ENCODE measurements at places on chromosomes 6 and 20.

GRCh38 chr6:16564436-16564835 is 196.8 kb downstream of the ATXN1 start:
- DNase-seq, result no peak

DNA sequence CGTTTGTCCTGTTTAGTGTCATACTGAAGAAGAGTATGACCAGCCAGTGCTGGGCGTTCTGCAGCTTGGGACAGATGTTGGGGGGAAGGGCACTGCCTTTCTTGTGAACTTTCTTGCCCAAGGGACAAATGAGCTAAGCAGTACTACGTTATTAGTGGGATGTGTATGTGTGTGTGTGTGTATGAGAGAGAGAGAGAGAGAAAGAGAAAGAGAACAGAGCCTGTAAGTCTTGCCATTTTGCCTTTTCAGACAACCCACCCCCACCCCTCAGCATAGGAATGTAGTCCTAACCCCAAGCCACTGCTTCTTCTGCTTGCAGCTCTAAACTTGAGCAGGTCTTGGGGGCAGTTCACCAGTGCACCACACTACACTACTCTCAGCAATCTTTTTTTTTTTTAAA is 45.5 kb downstream of the E2F3 start:
- DNase-seq, result no peak

DNA sequence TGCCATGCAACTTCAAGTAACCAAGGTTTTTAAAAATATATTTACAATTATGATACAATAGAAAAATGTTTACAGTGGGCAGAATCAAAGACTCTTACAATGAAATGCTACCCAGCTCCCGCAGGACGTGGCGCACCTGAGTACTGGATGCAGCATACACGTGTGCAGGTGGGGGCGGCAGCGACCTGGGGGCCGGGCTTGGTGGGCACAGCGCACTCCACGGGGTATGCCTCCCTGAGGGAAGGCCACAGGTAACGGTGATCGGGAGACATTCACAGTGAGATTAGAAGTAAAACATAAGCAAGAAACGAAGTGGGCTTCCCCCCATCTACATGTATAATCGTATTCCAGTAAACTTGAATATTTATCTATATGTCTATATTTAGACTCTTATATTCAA is 54.2 kb downstream of the WDR27 start:
- no peak for DNase-seq

DNA sequence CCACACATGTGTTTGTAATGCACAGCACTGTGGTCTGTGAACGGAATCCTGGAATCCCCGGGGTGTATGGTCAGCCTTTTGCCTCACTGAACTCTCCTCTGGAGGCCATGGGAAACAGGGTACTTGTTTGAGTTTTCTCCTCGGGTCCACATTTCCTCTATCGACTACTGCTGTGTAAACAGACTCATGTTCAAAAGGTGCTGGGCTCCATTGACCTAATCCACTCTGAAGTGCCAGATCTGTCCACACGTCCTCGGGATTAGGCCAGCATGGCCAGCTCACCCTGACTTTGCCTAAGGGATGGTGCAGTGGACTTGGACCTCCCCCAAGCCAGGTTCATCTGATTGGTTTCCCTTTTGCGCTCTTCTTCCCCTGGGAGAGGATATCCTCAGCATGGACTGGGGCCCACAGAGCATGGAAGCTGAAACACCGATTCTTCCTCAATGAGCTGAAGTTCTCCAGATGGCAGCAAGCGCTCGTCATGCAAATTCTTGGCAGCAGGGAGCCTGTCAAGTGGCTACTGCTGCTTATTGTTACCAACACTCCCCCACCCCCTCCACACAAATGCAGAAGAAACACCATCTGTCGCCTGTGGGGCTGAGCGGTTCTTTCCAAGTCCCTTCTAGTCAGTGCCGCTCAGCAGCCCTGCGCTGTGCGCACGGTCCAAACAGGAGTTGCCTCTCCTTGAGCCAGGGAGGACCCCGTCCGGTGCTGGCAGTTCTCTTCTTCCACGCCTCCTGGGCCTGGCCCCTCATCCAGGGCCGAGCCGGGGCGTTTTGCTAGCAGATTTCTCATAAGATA is 292.6 kb upstream of the MARCKS start:
- DNase-seq, result no peak

DNA sequence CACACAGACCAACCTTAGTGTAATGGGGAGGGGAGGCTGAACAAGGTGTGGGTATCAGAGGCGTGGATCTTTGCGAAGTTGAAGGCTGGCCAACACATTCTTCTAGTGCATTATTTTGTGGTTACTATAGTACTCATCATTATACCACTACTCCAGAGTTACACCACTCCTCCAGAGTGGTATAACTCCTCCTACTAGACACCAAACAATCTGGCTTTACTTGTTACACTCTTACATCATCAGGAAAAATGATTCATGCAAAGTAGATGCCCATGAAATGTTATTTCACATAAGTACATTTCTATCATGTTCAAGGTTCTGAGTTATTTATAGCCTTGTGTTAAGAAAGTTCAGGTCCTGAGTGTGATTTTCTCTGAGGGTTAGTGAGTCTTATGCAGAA is 443.1 kb upstream of the OPRM1 start:
- DNase-seq, result no peak

DNA sequence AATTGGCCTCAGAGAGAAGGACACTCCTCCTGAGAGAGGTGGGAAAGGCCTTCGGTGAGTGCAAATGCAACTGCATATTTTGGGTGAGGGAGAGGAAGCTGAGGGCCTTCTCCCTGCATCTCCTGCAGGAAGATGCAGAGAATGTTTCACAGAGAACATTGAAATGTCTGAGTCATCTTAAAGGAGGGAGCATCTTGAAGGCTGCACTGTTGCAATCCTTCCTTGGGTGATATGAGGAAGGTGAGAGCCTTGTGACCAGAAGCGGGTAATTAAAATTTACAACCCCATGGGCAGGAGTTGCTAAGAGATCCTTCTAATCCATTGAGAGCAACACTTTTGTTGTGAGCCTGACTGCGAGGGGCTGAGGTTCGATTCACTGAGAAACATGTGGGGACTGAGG is 375.7 kb upstream of the MARCKS start:
- DNase-seq, result no peak

DNA sequence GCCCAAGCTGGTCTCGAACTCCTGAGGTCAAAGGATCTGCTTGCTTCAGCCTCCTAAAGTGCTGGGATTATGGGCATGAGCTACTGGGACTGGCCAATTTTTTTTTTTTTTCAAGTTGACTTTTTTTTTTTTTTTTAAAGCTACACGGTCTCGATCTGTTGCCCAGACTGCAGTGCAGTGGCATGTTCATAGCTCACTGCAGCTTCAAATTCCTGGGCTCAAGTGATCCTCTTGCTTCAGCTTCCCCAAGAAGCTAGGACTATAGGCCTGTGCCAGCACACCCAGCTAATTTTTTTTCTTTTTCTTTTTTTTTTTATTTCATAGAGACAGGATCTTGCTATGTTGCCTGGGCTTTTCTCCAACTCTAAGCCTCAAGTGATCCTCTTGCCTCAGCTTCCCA is 59.5 kb downstream of the NCOA3 start:
- no peak for DNase-seq

- no peak for DNase-seq
These were observed 11.7 kb downstream of the VNN2 start for GRCh38 chr6:132746048-132746447.

GRCh38 chr6:33989016-33989854 is 156.7 kb downstream of the GRM4 start:
- no peak for DNase-seq

- no peak for DNase-seq
These were observed 122.2 kb downstream of the MTFR2 start for GRCh38 chr6:136127873-136128272.

DNA sequence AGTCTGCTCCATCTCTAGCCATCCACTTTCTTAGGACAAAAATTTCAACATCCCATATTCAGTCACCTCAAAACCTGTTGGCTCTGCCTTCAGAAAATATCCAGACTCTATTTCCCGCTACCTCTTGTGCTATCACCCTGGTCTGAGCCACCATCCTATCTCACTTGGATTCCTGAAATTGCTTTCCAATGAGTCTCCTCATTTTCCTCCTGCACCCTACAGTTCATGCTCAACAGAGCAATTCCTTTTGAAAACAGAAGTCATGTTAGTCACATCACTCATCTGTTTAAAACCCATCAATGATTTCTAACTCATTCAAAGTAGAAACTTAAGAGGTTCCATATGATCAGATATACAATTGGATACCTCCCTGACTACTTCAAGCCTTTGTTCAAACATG is 229.9 kb downstream of the ADGRG6 start:
- DNase-seq, result no peak

DNA sequence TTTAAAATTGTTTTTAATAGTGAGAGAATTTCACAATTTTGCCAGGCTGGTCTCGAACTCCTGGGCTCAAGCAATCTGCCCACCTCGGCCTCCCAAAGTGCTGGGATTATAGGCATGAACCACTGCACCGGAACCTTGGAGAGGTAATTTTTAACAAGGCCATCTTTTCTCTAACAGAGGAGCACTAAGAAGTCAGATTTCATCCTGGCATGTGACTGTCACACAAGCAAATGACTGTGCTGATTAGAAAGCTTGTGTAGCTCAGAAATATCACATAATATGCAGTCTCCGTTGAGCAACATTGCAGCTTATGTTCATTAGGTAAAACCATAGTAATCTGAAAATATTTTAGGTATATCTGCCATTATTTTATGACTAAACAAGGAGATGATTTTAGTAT is 156.0 kb downstream of the CCDC170 start:
- DNase-seq, result no peak

GRCh38 chr20:38877483-38877882 is 48.7 kb upstream of the FAM83D start:
- DNase-seq, result no peak

GRCh38 chr6:105105094-105105493 is 74.7 kb downstream of the POPDC3 start:
- no peak for DNase-seq

- no peak for DNase-seq
These were observed 105.0 kb downstream of the GRM1 start for GRCh38 chr6:146133866-146134265.

DNA sequence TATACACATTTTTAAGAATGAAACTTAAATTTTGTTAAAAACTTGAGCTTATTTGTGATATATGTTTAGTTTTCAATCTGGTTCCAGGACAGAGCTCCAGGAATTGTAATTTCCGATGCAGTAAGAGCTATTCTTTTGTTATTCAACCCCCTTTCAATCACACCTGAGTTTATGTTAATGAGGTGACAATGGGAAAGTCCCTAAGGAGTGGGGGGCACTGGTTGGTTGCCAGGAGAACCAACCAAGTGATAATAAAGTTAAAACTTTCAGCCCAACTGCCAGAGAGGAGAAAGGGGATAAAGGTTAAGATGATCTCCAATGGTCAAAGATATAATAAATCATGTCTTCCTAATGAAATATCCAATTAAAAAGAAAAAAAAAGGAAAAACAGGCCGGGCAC is 19.8 kb downstream of the MDN1 start:
- no peak for DNase-seq

- DNase-seq, result no peak
These were observed 64.2 kb upstream of the SLC35B3 start for GRCh38 chr6:8499540-8499939.

DNA sequence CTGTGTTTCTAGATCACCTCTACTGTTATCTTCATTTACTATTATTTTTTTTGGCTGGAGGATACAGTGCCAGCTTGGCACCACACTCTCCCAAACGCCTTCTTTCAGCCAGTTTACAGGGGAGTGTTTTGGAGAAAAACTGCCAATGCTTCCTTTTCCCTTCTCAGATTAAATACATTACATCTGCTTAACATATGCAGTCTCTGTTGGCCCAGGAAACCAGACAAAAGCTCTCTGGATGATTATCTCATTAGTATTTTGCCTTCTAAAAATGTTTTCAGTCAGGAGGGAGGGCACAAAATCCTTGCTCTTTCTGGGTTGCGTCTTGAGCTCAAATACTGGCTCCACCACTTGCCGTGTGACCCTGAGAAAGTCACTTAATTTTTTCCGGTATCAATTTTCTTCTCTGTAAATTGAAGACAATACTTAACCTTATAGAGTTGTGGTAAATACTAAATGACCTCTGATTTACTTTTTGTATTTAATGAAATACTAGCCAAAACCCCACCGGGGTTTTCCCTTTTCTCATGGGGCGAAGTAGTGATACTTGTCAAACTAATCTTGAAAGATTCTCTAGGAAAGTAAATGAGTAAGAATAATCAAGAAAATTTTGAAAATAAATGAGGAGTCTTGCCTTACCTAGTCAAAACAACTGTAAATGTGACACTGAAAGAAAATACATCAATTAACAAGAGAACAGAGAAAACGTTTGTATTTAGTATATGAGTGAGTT is 146.2 kb downstream of the MMS22L start:
- no peak for DNase-seq

GRCh38 chr20:17044891-17045290 is 181.9 kb upstream of the PCSK2 start:
- DNase-seq, result no peak

DNA sequence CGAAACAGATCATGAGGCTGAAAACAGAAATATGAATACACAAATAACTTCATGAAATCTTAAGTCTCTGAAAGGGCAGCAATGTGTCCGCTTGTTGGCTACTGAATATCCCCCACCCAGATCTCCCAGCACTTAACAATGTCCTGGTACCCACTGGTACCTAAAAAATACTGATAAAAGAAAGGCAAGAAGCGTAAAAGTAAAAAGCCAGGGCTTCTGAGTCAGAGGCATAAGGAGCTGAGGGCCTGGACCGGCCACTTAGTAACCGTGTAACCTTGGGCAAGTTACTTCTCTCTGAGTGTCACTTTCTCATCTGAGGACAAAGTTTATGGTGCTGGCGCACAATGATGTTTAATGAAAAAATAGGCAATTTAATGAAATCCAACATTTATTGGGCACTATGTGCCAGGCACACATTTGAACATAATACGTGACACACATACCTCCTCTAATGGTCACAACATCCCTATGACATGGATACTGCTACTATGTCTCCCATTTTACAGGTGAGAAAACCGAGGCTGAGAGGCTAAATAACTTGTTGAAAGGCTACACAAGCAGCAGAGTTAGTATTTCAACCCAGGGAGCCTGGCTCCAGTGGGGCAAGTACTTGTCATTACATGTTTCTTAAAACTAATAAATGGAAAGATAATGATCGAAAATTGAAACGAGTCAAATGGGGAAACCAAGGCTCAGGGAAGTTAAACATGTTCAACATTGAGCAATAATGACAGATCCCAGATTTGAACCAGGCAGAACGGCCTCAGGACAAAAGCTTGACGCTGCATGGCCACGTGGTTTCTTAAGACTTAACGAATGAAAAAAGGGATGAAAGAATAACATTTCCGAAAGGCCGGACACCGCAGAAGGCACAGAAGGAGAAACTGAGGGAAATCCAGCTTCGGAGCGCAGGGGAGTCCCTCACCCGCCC is 828 bp downstream of the TP53RK start:
- no peak for DNase-seq

GRCh38 chr6:32995448-32995847 is 13.9 kb downstream of the HLA-DOA start:
- DNase-seq, result no peak

GRCh38 chr6:137711972-137712371 is 155.1 kb upstream of the TNFAIP3 start:
- no peak for DNase-seq

DNA sequence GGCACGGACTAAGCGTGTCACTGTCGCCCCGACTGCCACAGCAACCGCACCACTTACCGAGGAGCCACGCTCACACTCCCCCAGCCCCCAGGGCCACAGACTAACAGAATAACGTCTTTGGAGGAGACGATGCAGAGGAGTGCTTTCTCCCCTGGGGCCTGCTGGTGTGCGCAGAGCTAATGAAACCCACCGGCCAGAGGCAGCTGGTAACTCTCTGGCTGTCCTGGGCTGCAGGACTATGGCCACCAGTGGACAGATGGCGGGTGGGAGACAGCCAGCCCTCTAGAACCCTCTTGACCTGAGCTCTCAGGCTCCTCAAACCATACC is 228.0 kb downstream of the DLL1 start:
- DNase-seq, result no peak

- no peak for DNase-seq
These were observed 1.6 kb upstream of the KCNK15 start for GRCh38 chr20:44743916-44744655.
